ENCODE measurements at places on chromosomes 5 and 9.

- no peak for DNase-seq
These were observed 567.2 kb downstream of the CAAP1 start for GRCh38 chr9:26325444-26325829.

GRCh38 chr5:151295791-151296477, 7.6 kb downstream of the SLC36A3 start:
- no peak for DNase-seq

DNA sequence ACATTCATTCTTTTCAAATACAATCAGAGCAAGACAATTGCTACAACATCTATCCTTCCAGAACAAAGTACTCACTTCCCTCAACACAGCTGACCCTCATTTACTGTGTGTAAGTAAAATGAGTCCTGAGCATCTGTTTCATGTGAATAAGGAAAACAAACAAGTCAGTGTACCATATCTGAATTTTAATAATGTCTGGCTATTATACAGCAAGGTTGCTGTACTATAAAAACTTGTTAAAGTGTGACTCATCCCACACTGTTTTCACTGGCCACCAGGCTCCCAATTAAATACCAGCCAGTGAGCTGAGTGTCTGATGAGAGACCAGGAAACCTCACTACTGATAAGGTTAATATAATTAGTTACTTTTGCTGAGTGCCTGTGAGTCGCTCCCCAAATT, 339.8 kb downstream of the AGTPBP1 start:
- no peak for DNase-seq

- DNase-seq: no peak
These were observed 109.1 kb upstream of the SPATA31D4 start for GRCh38 chr9:81819155-81819554.

DNA sequence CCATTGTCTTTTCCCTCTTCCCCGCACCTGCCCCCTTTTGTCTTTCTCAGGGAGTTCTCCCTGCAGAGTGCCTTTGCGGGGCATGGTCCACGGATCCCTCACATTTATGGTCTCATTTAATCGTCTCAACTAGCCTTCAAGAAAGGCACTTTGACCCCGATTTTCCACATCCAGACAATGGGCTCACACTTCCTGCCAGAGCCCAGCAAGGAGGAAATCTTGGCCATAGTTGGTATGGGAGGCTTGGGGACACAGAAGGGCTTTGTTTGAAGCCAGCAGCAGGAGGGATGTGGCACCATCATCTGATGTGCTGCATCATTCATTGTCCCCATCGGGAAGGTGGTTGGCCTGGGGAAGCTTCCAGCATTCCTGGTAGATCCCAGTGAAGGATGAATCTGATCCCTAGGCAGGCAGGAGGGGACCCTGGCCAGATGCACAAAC, 24.9 kb downstream of the GSN start:
- no peak for DNase-seq

GRCh38 chr5:26482076-26482809, 556.1 kb downstream of the CDH9 start:
- DNase-seq: no peak

GRCh38 chr9:38621434-38622287, 1.3 kb upstream of the ANKRD18A start:
- DNase-seq: no peak

DNA sequence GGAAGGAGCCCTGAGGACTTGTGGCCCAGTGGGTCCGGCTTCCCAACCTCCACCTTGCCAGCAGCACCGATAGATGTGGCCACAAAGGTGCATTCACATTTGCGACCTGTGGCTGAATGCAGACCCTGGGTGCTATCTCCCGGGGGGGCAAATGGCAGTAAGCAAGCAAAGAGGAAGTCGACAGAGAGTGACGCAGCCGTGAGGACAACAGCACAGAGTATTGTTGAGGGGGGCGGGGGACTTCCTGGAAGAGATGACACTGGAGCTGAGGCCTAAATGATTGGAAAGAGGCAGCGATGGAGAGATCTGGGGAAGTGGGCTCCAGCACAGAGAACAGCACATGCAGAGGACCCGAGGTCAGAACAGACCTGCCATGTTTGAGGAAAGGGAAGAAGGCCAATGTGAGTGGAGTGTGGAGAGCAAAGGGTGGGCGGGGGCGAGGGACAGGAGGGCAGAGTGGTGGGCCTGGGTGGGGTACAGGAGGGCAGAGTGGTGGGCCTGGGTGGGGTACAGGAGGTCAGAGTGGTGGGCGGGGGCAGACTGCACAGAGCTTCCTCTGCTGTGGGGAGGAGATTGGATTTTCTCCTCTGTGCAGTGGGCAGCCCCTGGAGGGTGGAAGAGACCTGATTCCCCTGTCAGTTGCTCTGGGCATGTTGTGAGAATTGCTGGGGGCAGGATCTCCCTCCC, 42.6 kb downstream of the ADAMTS2 start:
- no peak for DNase-seq

- DNase-seq: no peak
These were observed 36.4 kb downstream of the C6 start for GRCh38 chr5:41176952-41177351.

- no peak for DNase-seq
These were observed 8.5 kb upstream of the SNX24 start for GRCh38 chr5:122836947-122837346.

Measured in pulmonary artery endothelial cell (primary cell).